Suprapubic skin (tissue), 4 donors: ENCODE measurements at places on chromosomes 12 and 14. TPM values are rescaled to one million over a fixed set of nuclear protein-coding genes. Genes with fewer than 3 reads are reported as not detected.

Gene CMAS
- 25.8 TPM for total RNA-seq

DNA sequence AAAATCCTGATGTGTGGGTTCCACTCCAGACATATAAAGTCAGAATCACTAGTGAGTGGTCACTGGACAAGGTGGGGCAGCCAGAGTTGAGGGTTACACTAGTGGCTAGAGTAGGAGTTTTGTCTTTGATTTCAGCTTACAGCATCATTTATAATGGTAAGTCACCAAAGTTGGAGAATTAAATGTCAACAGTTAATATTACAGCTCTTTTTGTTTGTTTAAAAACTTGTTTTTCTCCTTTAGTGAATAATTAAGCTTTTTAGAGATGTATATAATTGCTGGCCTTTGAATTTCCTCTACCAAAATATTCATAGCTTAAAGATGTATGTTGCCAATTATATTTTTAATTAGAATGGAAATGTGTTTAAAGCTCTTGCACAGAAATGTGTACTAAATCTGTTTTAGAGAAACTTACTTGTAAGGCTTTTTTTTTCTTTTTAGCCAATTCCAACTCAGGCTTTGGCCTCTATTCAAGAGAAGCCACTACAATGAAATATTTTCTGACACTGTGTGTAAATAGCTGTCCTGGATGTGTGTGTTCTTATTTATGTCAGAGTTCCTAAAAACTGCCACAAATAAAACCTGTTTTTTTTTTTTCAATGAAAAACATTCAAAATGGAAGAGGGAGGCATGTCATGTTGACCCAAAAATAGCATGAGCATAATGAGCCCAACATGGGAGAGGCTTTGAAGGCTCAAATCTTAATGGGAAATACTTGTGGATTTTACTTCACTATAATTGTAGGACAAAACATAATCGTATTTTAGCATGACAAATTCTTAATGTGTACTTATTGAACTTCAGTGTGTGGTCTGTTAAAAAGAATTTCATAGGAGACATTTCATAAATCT lies 92.2 kb downstream of the TBC1D30 start:
- DNase-seq: no peak

GRCh38 chr14:95828649-95829265 lies 47.9 kb upstream of the TUNAR start:
- no peak for DNase-seq

Gene IL23A
- not detected for total RNA-seq

DNA sequence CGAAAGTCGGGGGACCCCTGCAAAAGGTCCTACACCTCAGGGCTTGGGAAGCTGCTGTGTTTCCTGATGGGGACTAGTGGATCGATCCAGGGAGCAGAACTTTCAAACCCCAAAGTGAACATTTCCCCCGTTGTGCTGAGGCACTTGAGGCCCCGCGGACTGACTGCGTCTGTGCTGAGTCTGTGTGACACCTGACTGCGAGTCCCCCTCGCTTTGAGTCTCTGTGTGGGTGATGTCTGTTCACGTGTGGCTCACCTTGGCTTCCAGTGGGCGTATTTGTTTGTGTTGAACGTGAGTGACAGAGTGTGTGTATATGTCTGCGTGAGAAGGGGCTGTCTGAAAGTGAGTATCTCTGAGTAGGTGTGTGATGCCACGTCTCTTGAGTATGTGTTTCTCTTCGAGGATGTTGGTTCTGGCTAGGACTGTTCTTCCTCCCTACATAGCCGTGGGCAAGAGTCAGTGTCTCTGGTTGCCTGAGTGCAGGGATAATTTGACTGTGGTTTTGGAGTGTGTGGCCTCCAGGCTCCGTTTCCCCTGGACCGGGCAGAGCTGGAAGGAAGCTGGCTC lies 1.3 kb downstream of the TEAD4 start:
- DNase-seq: no peak

DNA sequence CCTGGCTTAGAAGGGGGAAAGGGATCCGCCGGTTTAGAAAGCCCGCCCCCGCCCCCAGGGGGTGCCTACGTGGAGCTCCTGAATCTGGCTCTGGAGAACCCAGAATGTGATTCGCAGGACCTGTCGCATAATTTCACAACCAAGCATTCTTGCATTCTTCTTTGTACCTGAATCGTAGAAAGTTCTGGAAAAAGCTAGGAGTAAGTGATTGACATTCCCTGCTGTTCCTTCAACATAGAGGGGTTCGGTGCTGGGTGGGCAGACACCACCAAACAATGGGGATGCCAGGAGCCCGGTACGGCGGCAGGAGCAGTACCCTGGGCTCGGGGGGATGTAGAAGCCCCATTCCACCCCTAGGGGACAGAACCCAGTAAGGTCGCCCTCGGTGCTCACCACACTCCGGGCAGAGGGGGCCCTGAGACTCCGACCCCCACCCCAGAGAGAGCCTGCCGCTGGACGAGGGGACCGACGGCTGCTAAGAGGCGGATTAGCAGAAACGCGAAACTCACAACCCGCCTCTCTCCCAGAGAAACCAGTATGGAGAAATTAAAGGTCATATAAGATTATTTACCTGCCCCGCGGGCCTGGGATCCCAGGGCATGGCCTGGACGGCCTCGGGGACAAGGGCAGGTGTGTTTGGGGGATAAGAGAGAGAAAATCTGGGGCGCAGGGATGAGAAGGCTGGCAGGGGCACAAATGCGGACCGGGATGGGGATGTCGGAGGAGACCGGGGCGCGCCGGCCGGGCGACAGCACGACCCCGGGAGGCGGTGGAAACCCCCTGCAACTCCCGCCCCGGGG lies 520 bp downstream of the CSRP2 start:
- no peak for DNase-seq
